ENCODE measurements at places on chromosomes 1 and 21.
A peak's percentile ranks its signal among the peaks of the same experiment; 100 is the strongest.

DNA sequence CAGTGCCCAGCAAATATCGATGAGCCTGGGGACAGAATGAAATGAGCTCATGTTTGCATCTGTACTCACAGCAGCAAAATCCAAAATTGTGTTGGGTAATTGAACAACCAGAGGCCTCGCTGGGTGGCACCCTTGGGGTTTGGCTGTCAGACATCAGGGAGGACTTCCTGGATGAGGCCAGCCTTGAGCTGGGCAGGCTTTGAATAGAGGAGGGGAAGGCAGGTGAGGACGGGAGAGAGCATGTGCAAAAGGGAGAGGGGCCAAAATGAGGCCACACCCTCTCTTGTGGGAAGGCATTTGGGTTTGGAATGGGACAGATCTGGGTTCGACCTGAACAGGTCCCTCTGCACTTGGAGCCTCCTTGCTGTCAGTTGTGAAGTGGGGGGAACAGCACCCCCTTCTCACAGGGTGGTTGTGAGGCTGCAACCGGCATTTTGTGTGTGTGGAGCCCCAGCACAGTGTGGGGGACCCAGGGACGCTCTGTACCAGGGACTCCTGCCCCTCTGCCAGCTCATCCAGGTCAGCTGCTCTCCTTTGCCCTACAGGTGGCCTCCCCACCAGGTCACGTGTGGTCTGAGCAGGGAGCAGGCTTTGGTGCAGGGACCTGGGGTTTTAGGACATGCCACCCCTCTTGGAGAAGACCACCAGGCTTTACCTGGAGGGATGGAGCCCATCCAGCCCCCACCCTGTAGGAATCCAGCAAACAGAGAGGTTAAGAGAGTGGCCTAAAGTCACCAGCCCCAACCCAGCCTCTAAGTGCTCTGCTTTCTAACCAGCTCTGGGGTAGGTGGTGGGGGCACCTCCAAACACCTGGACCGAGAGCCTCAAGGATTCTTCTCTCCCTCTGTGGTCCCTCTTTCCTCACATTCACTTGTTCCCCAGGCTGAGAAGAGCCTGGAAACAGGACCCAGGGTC, 521.8 kb downstream of the PTPRU start:
- DNase-seq, result no peak

GRCh38 chr1:199422206-199422605, 605.3 kb upstream of the NR5A2 start:
- DNase-seq, result no peak

DNA sequence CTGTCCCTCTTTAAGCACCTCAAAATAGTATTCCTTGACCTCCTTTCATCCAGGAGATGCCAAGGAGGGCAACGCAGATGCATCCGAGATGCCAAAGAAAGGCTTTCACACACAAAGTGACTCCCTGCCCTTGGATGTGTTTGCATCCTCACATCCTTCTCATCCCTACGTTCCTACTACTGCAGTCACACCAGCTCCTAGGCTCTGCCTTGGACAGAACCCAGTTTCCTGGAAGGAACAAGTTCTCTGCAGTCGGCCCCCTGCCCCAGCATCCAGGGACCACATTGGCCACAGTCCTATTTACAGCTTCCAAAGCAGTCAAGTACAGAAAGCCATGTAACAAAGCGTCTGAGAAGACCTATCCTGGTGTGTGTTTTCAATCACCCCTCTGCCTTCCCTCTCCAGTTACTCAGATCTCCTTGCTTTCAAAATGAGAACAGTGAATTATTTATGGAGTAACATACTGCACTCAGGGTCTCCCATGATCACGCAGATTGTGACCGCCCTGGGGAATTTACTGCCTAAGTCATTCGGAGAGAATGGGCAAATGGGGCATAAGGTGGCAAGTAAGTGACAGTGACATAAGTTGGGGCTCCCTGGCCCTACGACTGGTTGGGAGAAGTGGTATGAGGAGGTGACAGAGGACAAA, 21.8 kb upstream of the SRP9 start:
- DNase-seq, result no peak

GRCh38 chr1:95371666-95372282, 137.8 kb downstream of the RWDD3 start:
- no peak for DNase-seq

GRCh38 chr1:112699425-112700144, 7.3 kb downstream of the RHOC start:
- no peak for DNase-seq

DNA sequence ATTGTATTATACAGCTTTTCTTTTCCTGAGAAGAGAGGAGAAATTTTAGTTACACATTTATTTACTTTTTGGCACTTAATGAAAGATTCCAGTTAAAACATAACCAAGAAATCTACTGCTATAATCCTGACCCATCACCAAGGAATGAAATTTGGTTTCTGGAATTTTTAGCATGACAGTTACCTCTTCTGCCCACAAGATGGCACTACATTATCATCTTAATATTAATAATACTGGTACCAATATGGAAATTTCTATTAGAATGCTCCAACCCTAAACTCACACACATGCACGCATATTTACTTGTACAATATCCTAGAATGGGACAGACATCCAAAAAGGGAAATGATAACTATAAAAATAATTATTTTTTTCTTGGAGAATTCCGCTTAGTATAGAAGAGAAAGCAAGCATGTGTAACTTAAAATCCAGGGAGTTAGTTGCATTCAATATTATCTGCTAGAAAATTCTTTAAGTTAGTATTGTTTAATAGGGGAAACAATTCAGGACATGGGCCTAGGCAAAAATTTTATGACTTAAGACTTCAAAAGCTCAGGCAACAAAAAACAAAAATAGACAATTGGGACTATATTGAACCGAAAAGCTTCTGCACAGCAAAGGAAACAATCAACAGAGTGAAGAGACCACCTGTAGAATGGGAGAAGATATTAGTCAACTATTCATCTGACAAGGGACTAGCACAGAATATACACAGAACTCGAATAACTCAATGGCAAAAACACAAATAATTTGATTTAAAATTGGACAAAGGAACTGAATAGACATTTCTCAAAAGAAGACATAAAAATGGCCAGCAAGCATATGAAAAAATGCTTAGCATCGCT, 37.4 kb downstream of the MAP3K21 start:
- no peak for DNase-seq

GRCh38 chr1:241800640-241801039, 47.4 kb upstream of the EXO1 start:
- no peak for DNase-seq

DNA sequence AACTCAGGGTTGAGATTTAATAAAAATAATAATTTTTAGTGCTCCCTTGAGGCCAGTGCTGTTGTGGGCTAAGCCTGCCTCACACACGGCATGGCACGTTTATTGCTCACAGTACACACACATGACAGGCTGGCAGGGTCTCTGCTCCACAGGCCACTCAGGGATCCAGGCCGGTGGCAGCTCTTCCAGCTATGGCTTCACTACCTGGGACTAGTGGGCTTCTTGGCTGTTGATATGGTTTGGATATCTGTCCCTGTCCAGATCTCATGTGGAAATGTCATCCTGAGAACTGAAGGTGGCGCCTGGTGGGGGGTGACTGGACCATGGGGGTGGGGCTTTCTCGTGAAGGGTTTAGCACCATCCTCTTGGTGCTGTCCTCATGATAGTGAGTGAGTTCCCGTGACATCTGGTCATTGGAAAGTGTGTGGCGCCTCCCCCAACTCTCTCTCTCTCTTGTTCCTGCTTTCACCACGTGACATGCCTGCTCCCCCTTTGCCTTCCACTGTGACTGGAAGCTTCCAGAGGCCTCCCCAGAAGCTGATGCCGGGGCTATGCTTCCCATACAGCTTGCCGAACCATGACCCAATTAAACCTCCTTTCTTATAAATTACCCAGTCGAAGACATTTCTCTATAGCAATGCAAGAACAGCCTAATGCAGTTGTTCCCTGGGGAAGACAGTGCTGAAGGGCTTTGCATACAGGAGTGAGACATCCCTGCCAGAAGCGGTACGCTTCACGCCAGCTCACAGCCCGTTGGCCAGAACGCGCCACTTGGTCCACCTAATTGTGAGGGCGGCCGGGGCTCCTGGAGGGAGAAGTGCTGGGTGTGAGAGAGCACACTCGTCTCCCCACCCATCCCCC, 226.9 kb upstream of the C1orf174 start:
- no peak for DNase-seq

GRCh38 chr21:44931137-44931500, 8.7 kb upstream of the SLX9 start:
- no peak for DNase-seq

GRCh38 chr1:150922519-150922975, 3.6 kb upstream of the SETDB1 start:
- DNase-seq, result peak; percentile 77

GRCh38 chr1:60573726-60574409, 500.3 kb upstream of the C1orf87 start:
- DNase-seq, result no peak

DNA sequence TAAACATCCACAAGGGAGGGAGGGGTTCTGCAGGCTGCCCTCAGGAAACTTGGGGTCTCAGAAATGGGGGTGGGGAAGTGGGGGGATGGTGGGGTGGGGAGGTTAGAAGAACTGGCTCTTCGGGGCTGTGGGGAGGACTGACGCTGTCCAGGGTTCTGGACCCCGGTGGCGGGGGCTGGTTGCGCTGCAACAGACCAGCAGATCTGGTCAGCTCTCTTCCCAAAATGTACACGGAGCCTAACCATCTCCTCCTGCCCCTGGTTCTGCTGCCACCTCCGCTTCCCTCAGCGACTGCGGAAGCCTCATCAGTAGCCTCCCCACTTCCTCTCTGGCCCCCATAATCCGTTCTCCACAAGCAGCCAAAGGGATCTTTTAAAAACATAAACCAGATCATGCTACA, 29.3 kb upstream of the C1QA start:
- DNase-seq, result no peak

GRCh38 chr21:38542263-38542662, 44.0 kb upstream of the ERG start:
- DNase-seq, result no peak

- no peak for DNase-seq
Measured at GRCh38 chr1:244326757-244327156, 125.0 kb downstream of the ADSS2 start.

- no peak for DNase-seq
Measured at GRCh38 chr21:34536820-34537219, 24.8 kb upstream of the KCNE1 start.

GRCh38 chr1:30317921-30318320, 405.5 kb downstream of the MATN1 start:
- no peak for DNase-seq

DNA sequence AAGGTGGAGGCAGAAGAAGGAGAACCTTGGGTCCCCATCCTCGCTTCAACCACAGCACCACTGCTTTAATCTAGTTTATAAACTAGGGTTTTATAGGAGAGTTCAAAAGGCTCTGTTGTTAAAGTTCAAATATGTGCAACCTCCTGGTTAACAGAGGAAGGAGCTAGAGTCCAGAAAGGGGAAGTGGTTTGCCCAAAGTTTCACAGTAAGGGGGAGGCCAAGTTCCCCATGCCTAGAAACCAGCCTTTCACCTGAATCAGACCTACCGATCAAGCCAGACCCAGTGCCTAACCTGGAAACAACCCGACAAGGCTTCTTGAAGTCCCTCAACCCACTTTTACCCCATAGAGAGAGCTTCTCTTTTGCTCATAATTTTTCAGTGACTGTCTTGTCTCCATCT, 106.5 kb downstream of the PLPP3 start:
- no peak for DNase-seq

GRCh38 chr1:27166351-27166802, 11.5 kb upstream of the SLC9A1 start:
- no peak for DNase-seq

DNA sequence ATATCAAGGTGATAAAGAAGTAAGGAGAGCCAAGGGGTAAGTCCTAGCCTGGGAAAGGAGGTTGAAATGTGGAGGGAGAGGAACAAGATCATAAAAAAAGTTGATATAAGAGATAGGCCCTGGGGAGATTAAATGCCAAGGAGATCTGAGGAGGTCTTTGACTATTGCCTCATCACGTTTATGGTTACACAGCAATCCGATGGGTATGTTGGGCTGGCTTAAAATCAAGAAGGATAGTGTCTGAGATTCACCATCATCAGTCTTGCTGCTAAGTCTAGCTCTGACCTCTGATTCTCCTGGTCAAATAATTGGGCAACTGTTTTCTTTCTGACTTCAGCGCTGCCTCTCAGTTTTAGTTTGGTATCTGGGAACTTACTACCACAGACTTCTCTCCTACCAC, 416.3 kb downstream of the GPATCH2 start:
- no peak for DNase-seq

- no peak for DNase-seq
Measured at GRCh38 chr1:32307324-32307723, 15.4 kb downstream of the HDAC1 start.

GRCh38 chr1:102085896-102086295, 89.2 kb upstream of the OLFM3 start:
- DNase-seq, result no peak

DNA sequence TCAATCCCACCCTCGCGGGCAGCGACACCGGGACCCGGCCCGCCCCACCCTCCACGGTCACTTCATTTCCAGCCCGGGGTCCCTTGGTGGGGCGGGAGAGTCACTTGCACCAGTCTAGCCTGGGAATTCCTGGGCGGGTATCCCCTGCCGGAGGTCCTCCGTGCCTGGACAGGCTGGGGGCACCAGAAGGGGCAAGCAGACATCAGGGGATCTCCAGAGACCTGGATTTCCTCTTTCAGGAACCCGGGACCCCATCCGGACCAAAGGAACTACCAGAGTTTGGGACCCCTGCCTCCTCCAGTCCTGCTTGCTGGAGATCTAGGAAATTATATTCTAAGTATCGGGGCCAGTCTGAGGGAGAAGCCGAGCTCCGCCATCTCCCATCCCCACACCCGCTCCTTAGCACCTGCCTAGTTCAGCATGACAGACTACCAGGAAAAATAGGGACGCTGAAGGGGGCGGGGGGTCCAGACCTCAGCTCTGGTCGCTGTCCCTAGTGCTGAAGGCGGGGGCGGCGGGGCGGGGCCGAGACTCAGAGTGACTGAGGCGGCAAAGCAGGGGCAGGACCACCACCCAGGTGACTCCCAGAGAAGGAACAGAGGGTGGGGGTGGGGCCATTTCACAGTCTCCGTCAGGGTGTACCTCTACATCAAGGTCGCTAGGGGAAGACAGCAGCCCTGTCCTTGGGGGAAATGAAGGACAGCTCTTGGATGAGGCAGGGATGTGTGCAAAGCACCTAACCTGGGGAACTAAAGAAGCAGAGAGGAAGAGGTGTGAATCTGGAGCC, 832 bp downstream of the HCN3 start:
- DNase-seq, result peak; percentile 59

GRCh38 chr1:182107209-182107608, 45.7 kb upstream of the ZNF648 start:
- DNase-seq, result no peak

- DNase-seq, result no peak
Measured at GRCh38 chr1:97138515-97139032, 417.0 kb downstream of the PTBP2 start.

DNA sequence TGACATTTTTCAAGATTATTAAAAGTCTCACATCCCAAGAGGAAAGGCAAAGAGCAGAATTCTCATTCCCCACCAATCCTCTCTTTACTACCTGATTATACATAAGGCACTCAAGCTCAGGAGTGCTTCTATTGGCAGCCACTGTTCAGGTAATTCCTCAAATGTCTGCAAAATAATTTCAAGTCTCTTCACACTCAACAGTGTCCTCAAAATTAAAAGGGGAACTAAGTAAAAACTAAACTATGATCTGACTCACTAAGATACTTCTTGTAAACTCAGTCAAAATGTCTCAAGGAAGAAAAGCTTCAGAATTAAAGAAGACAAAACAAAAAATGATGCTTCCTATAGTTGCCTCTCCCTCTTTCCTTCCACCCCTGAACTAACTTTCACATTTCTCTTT, 135.6 kb downstream of the GPATCH2 start:
- no peak for DNase-seq

- DNase-seq, result no peak
Measured at GRCh38 chr1:93765099-93765498, 83.5 kb upstream of the BCAR3 start.

Data from stimulated activated CD4-positive, alpha-beta T cell treated with anti-CD3 and anti-CD28 coated beads, Interleukin-2, amount 100 ng/mL, for 4 hours (primary cell).